Natural killer cell (primary cell): ENCODE measurements at places on chromosomes 2 and 18.

DNA sequence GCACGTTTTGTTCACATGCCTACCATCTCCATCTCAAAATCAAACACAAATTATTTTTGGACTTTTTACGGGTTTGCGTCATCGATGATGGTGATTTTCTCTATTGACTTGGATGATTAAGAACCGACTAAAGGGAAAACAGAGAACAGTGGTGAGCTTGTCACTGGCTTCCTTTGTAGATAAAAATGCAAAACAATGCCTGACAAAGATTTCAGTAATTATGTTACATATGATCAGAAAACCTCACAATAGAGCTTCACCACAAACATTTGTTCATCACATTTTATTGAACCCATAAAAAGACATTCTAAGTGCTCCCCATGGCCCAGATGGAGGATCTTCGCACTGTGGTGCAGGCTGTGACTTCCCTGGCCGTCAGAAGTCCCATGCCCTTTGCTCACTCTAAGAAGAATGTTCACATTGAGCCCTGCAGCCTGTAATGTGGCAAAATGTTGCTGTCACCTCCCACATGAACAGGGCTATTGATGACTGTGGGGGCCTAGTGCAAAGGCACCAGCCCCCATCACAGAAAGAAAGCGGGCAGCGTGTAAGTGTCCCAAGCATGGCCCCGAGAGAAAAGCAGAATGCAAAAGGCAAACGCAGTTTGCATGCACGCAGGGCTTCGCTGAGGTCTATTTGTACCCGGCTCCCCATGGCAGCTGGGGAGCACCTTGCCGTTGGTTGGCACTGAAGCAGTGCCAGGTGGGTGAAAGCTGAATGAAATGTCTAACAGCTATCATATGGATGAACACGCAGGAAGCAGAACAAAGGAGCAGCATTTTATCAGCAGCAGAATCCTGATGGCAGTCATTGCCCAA, 60.6 kb downstream of the BCL2 start:
- DNase-seq: no peak

DNA sequence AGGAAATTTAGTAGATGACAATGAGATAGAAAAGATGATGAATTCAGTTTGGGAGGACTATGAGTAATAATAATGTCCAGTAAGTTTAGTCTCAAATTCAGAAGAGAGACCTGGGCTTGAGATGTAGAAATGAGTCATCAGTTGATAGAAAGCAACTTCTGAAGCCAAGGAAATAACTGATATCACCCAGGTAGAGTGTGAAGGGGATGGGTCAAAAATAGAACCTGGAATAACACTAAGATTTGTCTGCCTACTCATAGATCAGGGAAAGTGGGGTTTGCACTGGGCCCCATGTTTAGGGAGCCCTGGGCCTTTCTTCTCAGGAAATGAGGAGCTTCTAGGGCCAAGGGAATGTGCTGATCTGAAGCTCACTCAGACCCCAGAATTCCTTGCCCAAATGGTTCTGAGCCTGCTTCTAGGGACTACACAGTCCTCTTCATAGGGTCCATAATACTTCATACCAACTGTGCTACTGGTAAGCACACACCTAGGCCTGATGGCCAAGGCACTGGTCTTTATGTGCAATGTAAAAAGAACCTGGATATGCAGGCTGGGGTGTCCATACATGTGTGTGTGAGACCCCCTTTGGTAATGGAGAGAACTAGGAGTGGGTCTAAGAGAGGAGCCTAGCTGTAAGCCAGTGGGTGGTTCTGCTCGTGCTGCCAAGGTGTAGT, 141.2 kb downstream of the IKZF2 start:
- no peak for DNase-seq

- no peak for DNase-seq
These were observed 26.0 kb downstream of the EIF2AK3 start for GRCh38 chr2:88601286-88601685.

- DNase-seq: no peak
These were observed 204.4 kb downstream of the MCFD2 start for GRCh38 chr2:46711156-46711555.

GRCh38 chr2:121152861-121153260, 132.1 kb downstream of the TFCP2L1 start:
- no peak for DNase-seq

- no peak for DNase-seq
These were observed 552.4 kb upstream of the TNP1 start for GRCh38 chr2:217412277-217412676.

GRCh38 chr2:23699580-23699925, 227.4 kb downstream of the ATAD2B start:
- no peak for DNase-seq

- no peak for DNase-seq
These were observed 30.6 kb downstream of the MDH1 start for GRCh38 chr2:63619328-63619727.

DNA sequence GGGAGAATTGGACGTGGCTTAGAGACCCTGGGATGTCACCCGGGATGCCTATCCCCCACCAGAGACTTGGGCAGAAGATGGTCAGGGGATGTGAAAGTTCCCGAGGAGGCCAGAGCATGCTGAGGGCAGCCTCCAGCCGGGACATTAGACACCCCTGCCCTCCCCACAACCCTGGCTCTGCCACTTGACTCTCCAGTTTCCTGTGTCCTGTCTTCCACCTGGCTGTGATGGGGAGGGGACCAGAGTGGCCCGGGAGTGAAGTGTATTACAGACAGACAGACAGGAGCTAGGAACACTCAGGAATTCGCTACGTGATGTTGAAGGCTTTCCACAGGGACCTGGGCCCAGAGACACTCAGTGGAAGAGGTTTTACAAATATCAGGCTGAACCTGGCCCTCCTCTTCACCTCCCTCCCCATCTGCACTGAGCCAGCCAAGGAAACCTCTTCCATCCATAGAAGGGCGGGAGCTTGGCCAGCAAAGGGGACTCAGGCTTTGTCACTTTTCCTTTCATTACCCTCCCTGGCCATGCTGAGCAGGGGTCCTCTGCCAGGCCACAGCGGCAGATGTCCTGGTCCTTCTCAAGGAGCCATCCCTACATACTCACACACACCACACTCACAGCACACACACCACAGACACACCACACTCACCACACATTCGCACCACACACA, 60.7 kb downstream of the SDC1 start:
- DNase-seq: no peak

- no peak for DNase-seq
These were observed 107.4 kb upstream of the KCTD1 start for GRCh38 chr18:26655525-26656430.

DNA sequence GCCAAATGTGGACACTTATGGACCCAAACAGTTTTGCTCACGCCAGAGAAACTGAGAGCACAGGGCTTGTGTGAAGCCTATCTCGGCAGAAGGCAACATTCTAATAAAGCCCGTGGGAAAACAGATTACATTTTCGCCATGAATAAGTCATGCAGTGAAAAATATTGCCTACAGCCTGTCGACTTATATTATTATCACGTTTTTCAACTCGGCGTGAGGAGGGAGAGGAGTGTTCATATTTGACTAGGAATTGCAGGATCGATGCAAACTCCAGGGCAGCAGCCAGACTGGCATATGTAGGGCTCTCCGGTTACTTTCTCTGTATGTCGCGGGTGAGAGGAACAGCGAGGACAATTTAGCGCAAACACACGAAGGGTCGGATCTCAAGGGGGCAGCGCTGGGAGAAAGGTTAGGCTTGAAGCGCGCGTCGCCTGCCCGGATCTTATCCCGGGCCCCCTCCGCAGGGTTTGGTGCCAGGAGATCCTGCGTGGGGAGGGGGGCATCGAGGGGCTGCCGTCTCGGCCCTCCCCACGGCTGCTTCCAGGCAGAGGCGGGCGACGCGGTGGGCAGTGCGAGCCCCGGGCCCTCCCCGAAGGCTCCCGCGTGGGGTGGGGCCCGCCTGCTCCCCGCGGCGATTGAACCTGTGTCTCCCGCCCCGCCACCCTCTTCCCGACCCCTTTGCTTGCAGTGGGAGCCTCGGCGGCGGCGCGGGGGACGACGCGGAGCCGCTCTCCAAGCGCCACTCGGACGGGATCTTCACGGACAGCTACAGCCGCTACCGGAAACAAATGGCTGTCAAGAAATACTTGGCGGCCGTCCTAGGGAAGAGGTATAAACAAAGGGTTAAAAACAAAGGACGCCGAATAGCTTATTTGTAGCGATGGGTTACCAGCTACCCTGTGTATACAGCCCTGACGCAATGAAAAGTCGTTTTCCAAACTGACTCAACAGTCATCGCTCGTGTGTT, 4.4 kb downstream of the ADCYAP1 start:
- DNase-seq: no peak

DNA sequence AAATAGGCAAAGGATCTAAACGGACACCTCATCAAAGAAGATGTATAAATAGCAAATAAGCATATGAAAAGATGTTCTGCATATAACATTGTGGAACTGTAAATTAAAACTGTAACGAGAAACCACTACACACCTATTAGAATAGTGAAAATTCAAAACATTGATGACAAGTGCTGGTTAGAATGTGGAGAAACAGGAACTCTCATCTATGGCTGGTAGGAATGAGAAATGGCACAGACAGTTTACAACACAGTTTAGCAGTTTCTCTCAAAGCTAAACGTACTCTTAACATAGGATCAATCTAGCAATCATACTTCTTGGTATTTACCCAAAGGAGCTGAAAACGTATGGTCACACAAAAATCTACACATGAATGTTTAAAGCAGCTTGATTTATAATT, 126.2 kb downstream of the TRIB2 start:
- no peak for DNase-seq

- DNase-seq: no peak
These were observed 337.4 kb downstream of the PTPRM start for GRCh38 chr18:7904529-7904928.

DNA sequence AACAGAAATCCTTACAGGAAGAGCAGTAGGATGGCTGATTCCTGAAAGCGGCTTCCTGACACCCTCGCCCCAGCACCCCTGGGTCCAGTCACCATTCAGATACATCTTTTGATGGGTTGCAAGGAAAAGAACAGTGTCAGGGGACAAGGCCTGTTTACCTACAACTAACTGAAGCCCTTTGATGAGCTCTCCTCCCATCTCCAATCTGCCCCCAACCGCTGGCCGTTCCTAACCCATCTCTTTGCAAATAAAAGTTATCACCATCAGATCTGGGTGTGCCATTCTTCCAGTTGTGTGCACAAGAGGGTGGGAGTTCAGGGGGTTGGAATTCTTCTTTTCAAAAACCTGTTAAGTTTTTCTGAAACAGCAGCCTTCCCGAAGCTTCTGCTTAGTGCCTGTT, 48.9 kb downstream of the ARL4C start:
- no peak for DNase-seq
